ENCODE measurements at places on chromosomes 16 and 17.
A peak's percentile ranks its signal among the peaks of the same experiment; 100 is the strongest.

- peak; percentile 80 for DNase-seq
Measured at GRCh38 chr16:2008009-2008526, 1.6 kb downstream of the ZNF598 start.

DNA sequence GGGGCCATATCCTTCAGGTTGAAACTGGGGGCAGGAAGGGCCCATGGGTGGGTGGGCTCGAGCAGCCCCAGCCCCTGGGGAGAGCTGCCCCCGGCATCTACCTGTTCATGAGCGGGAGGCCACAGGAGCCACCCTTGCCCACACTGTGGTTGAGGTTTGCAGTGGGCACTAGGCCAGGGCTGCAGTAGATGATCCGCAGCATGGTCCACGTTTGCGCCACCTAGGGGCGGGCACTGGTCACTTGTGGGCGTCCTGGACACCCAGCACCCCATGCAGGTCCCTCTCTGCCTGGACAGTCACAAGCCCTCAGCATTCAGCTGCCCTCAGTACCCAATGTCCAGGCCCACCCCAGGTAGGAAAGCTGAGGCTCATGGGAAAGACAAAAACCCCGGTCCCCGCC lies 1.8 kb upstream of the JMJD8 start:
- peak; percentile 64 for DNase-seq

GRCh38 chr17:9023392-9024218 lies 2.3 kb downstream of the NTN1 start:
- no peak for DNase-seq

GRCh38 chr16:56603589-56603988 lies 4.8 kb upstream of the MT2A start:
- DNase-seq, result peak; percentile 36

GRCh38 chr17:32493976-32494513 lies 7.3 kb downstream of the CDK5R1 start:
- DNase-seq, result no peak

- no peak for DNase-seq
Measured at GRCh38 chr17:49369089-49369488, 7.0 kb upstream of the ZNF652 start.

- no peak for DNase-seq
Measured at GRCh38 chr16:924806-925205, 46.0 kb downstream of the LMF1 start.

- DNase-seq, result peak; percentile 56
Measured at GRCh38 chr17:6413065-6413464, 21.9 kb downstream of the AIPL1 start.

- DNase-seq, result no peak
Measured at GRCh38 chr16:30474074-30474452, 1.5 kb downstream of the ITGAL start.

DNA sequence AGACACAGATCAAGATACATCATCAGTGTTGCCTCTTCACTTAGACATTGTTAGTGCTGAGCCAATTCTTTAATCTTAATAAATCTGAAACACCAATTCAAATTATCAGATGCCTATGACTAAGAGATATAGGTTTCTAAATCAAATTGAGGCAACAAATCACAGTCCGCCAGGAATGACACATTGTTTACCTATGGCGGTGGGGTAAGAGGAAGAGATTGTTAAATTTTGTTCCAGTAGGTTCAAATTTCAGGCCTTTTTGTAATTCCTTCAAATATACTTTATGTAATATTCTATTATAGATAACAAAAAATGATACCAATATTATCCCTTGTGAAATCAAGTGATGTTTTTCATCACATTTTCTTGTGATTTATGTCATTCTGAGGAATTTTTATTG lies 145.9 kb downstream of the CDH8 start:
- DNase-seq, result no peak

DNA sequence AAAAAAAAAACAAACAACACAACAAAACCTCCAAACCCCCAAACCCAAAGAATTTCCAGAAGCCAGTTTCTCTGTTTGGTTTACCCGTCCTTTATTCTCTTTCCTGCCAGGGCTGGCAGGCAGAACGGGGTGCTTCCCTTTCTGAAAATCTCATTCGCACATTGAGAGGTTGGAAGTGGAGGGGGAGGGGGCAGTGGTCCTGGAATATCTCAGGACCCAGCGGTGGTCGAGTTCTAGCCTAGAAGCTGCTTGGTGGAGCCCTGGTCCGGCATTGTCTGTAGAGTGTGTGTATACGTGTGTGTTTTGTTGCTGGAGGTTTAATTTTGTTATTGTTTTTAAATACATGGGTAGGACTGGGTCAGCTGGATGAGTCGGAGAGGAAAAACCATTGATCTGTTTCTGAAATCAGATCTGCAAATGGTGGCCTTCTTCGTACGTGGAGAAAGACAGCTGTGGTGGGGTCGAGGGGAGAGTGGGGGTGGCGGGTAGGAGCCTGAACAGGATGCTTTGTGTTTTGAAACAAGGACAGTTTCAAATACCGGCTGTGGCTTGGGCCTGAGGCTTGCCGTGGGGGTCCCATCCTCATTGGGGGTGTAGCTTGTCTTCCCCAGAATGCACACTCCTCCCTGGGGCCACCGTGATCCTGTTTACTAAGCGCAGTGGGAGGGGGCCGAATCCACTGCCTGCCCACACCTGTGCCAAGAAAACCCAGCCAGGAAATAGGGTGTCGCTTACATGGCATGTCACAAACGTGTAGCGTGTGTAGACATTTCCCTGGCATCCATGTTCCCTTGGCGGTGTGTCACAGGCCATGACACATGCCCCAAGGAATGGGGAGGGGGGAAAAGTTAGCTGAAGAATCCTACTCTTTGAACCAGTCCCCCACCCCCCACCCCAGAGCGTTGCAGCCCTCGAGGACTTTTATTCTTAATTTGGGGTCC lies 1.6 kb downstream of the CMIP start:
- peak; percentile 55 for DNase-seq

DNA sequence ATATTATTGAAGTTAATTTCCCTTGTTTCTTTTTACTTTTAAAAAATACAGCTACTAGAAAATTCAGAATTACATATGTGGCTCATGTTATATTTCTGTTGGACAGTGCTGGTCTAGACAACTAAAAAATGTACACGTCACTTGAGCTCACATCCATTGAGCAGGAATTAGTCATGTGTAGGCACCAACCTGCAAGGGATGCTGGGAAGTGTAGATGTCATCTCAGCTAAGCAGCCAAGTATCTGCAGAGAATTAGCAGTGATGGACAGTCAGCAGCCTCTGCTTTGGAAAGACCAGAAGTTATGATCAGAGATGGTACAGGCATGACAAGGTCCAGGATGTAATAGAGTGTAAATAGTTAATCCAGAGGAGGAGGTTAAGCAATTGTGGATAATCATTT lies 87.1 kb upstream of the HS3ST2 start:
- DNase-seq, result peak; percentile 4

GRCh38 chr17:63279498-63280230 lies 166.4 kb downstream of the CYB561 start:
- DNase-seq, result peak; percentile 51

DNA sequence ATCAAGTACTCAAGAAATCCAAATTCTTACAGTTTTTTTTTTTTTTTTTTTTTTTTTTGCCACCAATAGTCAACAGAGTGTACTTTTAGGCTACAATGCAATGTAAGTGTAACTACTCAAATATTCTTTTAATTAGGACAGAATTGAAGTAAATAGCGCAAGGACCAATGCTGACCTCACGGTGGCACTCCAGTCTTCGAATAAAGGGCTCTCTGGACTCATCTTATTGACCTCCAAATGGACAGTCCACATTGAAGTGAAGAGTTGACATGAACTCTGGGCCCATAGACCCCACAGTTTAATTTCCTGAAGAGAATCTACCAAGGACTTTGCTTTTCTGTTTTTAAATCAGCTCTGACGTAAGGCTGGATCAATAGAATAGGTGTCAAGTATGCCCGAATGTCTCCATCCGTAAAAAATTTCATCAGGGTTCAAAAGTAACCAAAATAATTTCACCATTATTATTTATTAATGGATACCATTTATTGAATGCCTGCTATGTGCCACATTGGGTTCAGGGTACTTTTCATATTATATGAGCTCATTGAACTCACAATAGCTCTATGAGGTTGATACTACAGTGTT lies 7.3 kb upstream of the DDX52 start:
- peak; percentile 23 for DNase-seq

- DNase-seq, result no peak
Measured at GRCh38 chr16:28288114-28288513, 4.2 kb upstream of the SBK1 start.

DNA sequence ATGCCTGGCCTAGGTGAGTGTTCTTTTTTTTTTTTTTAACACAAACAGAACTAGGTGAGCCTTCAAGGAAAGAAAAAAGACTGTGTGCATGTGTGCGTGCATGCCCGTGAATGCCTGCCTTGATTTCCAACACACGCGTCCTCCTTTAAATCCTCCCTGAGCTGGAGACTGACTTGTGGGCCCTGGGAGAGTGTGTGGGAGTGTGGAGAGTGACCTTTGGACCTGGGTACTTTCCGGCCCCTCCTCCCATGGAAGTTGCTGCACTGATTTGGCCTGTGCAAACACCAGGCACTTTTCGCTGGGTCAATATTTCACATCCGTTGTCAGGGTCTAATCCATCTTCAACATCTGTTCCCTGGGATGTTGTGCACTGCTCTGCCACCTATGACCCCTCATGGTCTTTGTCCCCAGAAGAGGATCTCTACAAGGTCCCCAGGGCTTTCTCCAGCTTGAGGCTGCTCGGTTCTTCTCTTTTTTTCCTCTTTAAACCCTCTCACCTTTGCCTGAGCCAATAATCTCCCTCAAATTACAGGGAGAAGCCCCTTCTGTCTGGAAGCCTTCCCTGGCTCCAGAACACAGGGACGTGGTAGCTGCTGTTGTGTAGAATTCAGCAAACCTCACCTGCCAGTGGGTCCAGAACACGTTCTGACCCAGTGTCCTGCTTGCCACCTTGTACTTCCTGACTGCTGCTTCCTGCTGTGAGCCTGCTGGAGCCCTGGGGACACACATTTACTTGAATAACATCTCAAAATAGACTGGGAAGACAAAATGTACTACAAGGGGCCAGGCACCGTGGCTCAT lies 20.8 kb upstream of the ATP5MC1 start:
- no peak for DNase-seq

- DNase-seq, result peak; percentile 34
Measured at GRCh38 chr17:38705803-38706504, 881 bp downstream of the MLLT6 start.

GRCh38 chr17:18981642-18982424 lies 22.7 kb downstream of the FAM83G start:
- peak; percentile 92 for DNase-seq

DNA sequence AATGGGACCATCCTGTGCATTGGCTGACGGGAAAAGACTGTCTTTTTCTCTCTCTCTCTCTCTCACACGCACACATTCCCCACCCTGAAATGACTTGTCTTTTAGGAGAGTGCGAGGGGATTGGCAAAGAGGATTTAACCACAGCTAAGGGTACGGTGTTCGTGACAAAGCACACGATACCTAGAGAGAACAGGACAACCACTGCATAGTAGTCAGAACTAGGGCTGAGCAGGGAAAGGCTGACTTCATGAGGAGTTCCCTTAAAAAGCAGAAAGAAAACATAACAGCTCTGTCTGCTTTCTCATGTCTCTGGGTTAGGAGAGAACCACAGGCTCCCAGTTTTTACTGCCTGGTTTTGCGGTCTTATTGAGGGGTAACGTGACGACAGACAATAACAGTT lies 742.8 kb upstream of the SOX9 start:
- no peak for DNase-seq

DNA sequence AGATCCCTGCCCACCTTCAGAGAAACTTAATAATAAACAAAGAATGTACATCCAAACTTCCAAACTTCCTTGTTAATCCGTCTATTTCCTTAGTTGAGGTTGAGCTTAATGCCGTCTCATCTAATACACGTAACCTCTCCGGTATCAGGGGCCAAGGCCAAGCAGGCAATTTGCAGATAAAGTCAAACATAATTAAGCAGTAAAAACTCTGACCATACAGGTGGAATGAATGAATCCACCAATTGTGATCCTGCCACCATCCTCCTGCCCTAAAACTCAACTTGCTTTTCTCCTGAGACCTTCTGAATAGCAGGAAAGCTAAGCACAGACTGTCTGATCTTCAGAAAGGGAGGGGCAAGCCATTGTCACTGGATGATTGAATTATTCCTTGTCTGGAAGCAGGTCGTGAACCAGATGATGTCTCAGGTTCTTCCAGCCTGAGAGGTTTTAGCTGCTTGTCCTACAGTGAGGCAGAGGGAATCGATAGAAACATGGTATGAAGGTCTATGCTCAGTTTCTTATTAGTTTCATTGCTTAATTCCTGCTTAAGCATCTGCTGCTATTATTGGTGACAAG lies 1111.8 kb upstream of the EEF2KMT start:
- no peak for DNase-seq

- no peak for DNase-seq
Measured at GRCh38 chr17:80460429-80460834, 16.0 kb downstream of the NPTX1 start.

- DNase-seq, result no peak
Measured at GRCh38 chr17:64496348-64496785, 487 bp downstream of the POLG2 start.

DNA sequence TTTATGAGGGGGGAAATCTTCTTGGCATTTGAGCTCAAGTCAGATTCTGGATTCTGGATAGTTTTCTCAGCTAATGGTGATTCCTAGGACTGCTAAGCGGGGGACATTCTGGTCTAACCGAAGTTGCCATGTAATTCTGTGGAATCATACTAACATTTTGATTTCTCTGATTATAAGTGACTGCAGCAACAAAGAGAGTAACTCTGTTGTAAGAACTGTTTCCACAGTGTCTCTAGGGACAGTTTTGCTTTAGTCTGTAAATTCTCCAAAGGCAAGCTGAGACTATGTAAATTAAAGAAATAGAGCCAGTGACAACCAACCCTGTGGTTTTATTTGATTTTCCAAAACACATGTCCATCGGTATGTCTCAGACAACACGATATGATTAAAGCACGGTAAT lies 286.2 kb downstream of the IRX3 start:
- no peak for DNase-seq

- DNase-seq, result peak; percentile 71
Measured at GRCh38 chr17:44981221-44981968, 13.3 kb upstream of the C1QL1 start.

GRCh38 chr16:22814711-22815105 lies 746 bp downstream of the HS3ST2 start:
- peak; percentile 16 for DNase-seq

- DNase-seq, result no peak
Measured at GRCh38 chr17:50135316-50136095, 5.5 kb upstream of the SAMD14 start.

- no peak for DNase-seq
Measured at GRCh38 chr16:84082110-84082509, 34.6 kb downstream of the MBTPS1 start.

- DNase-seq, result peak; percentile 90
Measured at GRCh38 chr17:72539981-72540897, 419.4 kb downstream of the SOX9 start.

DNA sequence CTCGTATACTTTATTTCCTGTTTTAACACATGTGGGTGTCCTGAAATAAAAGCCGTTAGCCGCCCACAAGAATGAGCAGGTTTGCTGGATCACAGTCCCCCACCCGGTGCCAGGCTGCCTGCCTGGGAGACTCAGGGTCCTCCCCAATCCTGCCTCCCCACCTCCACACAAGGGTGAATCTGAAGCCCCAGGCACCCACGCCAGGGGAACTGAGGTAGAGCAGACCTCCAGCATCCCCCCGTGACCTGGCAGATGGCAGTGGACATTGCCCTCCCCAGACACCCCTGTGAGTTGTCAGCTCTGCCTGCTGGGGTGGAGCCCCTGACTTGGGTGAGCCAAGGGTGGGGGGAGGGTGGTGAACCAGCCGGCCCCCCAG lies 114.8 kb downstream of the METRNL start:
- no peak for DNase-seq

- DNase-seq, result no peak
Measured at GRCh38 chr17:66313325-66313724, 10.9 kb downstream of the PRKCA start.
